ENCODE measurements at places on chromosomes 12 and 14.
A peak's percentile ranks its signal among the peaks of the same experiment; 100 is the strongest.

DNA sequence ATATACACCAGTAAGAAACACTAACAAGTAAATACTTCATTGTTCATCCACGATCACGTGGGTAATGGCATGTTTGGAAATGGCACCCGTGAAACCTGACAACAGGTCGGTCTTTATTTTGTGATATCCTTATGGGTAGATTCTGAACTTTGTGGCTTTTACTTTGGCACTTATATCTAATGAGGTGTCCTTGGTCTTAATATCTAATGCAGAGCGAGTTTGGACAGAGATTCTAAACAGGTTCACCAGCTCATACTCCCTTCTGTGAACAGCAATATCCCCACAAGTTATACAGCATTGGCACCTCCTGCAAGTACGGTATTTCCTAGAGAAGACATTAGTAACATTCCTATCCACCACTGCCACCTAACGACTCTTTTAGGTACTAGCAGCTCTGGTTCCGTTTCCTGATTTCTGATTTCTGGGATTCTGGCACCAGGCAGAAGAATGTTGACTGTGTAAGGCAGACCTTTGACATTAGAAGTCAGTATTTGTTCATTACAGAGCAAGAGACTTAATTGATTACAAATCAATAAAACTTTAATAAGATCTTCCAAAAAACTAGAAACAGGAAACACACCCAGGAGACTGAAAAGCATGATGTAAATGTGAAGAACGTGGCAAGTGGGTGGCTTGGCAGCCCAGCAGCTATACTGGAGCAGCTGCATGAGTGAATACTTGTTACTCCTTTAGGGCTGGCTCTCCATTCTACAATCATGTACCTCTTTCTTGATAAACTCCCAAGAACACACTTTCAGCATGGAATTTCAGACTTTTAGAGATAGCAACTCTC is 2.5 kb downstream of the ANG start:
- DNase-seq: peak; percentile 64

DNA sequence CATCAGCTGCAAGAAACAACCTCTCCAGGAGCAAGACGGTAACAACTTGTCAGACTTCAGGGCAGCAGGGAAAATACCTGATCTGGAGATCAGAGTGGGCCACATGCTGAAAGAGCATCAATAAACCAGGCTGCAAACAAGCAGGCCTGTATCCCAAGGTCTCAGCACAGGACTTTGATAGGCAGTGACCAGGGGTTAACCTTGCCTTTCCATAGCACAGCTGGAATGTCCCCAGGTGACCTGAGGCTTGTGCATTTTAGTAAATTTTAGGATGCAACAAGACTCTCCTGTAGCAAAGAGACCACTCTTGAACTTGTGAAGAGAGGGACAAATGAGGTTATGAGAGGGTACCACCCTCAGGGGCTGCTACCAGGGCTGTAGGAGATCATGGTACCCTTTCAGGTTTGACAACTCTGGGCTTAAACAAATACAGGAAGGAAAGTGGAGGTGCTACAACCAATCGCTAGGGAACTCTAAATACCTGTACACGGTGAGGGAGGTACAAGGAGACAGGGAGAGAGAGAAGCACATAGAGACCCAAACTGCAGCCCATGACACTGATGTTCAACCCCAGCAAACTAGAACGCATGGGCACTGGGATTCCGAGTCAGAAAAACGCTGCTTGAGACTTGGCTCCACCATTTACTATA is 95.4 kb upstream of the EVL start:
- no peak for DNase-seq

GRCh38 chr12:122843455-122843854 is 8.2 kb downstream of the HIP1R start:
- DNase-seq: no peak

DNA sequence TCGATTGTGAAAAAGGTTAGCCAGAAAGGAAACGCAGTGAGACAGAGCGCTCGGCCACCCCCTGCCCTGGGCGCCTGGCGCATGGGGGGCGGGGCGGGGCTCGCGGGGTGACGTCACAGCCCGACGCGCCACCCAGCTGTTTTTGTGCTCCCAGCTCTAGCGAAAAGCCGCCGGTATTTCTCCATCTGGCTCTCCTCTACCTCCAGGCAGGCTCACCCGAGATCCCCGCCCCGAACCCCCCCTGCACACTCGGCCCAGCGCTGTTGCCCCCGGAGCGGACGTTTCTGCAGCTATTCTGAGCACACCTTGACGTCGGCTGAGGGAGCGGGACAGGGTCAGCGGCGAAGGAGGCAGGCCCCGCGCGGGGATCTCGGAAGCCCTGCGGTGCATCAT is at the start of gene GABARAPL1:
GABARAPL1 (plus strand) TSS at position 139 of the 393 bp plus-strand sequence; CDS start at position 392, 253 bp downstream.
- peak; percentile 3 for DNase-seq

DNA sequence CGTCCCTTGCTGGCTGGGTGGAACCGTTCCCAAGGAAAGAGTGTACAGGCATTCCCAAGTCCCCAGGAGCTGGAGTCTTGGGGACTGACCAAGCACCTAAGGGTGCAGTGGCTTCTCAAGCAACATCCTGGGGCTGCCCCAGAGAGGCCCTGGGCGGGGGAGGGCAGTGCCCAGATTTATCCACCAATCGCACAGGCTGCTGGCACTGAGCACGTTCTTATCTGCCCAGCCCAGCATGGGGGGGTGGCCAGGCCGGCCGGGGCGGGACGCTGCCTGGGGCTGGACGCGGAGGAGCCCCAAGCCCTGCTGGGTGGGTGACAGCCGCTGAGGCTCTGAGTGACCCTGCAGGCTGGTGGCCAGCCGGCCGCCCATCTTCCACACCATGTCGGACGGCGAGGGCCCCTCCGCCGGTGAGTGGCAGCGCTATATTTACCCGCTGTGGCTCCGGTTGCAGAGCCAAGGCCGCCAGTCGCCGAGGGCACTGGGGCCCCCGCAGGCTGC is 53.4 kb downstream of the CYP46A1 start:
- DNase-seq: no peak

DNA sequence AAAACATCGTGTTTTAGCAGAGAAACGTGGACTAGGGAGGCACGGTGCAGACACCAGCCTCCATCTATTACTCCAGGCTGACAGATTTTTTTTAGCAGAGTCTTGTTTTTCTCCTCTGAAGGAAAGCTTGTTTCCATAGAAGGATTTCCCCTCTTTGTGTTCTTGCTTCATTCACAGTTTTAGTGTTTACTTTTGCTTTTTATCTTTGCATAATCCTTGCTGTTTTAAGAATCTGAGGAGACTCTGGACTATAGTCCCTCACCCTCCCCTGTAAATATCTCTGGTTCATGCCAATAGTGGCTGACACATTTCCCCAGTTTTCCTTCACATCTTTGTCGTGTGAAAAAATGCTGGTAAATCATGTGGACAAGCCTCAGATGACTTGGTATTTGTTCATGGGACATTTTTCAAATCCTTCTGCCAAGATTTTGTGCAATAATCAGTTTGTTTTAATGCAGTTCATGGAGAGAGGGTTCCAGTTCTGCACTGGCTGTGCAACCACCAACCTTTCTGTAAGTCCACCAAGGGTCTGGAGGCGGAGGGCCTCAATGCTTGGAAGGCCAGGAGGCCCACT is 39.9 kb upstream of the TMCC3 start:
- no peak for DNase-seq

DNA sequence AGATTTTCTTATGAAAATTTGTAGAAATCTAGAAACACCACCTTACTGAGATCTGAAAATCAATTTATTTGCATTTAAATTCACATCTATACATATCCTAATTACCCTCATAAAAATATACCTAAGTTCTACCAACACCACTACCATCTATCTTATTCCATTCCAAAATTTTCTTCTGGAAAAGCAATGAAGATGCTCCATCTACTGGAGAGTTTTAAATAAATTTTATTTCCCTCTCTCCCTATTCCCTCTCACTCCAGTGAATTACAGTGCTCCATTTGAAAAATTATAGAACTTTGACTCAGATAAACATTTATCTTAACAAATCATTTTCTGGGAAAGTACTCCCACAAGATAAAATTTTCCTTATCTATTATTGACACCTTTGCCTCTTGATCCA is 2.3 kb upstream of the C14orf39 start:
- DNase-seq: no peak

DNA sequence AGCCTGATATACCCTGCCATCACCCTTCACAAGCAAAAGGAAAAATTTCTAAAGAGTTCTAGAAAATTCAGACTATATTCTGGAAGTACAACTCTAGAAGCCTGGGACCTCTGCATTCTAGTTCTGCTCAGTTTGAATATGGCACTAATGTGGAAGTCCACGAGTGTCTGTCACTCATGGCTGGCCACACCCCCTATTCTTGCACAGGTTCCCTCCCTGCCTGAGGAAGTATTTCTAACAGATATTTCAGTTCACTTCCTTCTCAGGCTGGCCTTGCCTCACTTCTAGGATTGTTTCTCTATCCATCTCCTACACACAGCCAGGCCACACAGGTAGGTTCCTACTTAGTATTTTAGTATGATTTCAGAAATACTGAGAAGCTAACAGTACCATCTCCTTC is 67.4 kb downstream of the PHLDA1 start:
- peak; percentile 74 for DNase-seq

GRCh38 chr12:48972213-48972951 is 847 bp upstream of the WNT10B start:
- DNase-seq: peak; percentile 67

GRCh38 chr12:104022786-104023185 is 27.2 kb downstream of the GLT8D2 start:
- no peak for DNase-seq

DNA sequence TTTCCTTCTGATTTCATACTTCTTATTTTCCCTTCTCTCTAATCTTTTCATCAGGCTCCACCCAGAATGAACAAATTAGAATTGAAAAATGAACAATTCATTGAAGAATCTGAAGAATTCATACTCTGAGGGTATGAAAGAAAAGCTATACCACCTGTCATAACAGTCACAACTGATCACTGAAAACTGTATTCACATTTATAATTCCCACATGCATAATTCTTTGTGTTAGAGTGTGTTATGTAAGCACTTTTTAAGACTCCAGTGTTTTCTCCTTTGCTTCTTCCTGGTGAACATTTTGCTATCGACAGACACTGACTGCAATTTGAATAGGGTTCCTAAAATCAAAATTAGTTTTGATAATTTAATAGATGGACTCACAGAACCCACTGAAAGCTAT is 271.2 kb downstream of the SLC16A7 start:
- no peak for DNase-seq

DNA sequence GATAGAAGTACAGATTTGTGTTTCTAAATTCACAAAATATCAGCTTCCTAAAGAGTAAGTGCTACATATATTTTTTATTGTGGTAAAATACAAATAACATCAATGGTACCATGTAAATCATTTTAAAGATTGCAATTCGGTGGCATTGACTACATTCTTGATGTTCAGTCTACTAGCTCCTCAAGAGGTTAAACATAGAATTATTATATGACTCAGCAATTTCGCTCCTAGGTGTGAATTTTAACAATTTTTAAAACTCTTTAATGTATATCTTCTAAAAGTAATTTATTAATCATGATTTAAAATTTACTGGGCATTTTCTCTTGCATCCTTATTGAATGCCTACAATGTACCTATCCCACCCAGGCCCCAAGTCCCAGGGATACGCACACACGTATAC is 29.8 kb upstream of the OAS1 start:
- DNase-seq: no peak

DNA sequence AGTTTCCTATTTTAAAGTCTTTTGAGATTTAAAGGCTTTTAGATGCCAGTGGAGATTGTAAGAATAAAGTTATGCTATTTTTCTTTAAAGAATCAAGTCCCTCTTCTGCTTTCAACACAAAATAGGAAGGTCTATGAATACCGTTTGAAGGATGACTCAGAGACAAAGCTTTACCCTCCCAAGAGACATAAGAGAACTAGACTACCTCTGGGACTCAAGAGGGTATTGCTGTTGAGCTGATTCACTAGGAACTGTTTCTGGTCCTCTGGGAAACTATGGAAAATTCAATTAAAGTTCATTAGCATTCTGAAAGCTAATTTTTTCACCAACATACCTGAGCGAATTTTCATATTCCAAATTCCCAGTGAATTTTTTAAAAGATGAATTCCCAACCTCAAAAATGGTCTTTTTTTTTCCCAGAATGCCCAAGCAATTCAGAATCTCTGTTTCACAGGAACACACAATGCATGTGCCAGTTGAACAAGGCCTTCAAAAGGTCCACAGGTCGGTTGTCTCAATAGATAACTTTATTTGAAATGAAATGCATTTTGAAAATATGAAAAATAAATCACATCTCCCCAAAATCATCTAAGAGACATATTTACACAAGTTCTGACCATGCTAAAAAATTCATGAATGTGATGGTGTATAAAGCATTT is 6.5 kb downstream of the PHLDA1 start:
- no peak for DNase-seq

- DNase-seq: no peak
These were observed 131.3 kb downstream of the TMTC3 start for GRCh38 chr12:88273450-88273849.

- no peak for DNase-seq
These were observed 199.8 kb upstream of the PDZRN4 start for GRCh38 chr12:40988355-40988754.

- DNase-seq: no peak
These were observed 980.0 kb downstream of the TMTC2 start for GRCh38 chr12:83666690-83667089.

- no peak for DNase-seq
These were observed 199.5 kb downstream of the TMEM132D start for GRCh38 chr12:129704232-129704830.

DNA sequence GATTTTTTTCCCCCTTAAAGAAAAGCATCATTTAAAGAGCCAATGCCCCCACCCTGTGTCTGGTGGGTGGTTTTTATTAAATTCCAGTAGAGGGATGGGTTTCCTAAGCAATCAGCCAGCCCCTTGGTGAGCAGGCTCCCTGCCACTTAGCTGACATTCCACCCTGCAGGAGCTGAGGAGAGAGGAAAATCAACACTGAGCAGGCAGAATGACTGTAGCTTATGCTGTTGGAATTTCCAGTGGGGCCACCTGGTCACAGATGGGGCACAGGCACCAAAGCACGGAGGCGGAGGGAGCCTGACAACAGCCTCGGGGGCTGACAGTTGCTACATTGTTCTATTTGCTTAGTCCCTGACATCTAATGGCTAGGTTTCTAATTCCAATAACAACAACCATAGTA is 127.7 kb downstream of the TMEM30B start:
- DNase-seq: no peak

- DNase-seq: peak; percentile 21
These were observed 92.2 kb upstream of the ATF7IP start for GRCh38 chr12:14272956-14273912.

DNA sequence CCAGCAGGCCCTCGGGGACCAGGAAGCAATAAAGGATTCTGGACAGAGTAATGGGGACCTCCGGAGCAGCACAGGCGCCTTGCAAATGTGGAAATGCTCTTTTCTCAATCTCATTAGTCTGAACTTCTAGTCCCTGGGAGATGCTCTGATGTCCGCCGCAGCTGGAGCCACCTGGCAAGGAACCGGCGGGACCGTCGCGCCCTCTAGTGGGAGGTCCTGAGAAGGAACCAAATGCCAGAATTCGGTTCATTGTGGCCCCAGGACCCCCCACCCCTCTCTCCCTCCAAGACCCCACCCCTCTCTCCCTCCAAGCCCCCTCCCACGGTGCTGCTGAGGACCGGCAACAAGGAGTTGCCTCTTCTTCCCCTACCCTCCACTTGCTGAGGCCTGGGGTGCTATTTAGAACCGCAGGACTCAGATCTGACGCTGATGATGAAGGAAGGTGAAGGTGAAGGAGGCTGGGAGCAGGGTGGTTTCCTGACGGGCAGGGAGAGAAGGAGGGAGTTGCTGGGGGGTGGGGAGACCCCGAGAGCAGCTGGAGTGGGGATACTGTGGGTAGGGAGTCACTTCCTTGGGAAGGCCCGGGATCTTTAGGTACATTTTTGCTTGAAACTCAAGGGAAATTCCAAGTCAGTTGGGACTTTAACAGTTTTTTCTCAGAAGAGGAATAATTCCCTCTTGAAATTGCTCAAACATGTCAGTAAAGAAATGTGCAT is 42.5 kb downstream of the SMIM41 start:
- peak; percentile 27 for DNase-seq

- no peak for DNase-seq
These were observed 483.4 kb downstream of the LRFN5 start for GRCh38 chr14:42090122-42090521.
